OCI-LY7 (cell line): ENCODE measurements at places on chromosomes 11 and 22.

DNA sequence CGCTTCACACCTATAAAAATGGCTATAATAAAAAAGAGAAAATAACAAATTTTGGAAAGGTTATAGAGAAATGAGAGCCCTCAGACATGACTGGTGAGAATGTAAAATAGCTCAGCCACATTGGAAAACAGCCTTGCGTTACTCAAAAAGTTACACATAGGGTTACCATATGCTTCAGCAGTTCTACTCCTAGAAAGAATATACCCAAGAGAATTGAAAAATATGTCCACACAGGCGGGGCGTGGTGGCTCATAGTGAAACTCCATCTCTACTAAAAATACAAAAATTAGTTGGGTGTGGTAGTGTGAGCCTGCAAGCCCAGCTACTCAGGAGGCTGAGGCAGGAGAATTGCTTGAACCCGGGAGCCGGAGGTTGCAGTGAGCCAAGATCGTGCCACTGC is 7.6 kb upstream of the JHY start:
- DNase-seq, result no peak

GRCh38 chr11:75916882-75917281 is 101.9 kb downstream of the UVRAG start:
- no peak for DNase-seq

DNA sequence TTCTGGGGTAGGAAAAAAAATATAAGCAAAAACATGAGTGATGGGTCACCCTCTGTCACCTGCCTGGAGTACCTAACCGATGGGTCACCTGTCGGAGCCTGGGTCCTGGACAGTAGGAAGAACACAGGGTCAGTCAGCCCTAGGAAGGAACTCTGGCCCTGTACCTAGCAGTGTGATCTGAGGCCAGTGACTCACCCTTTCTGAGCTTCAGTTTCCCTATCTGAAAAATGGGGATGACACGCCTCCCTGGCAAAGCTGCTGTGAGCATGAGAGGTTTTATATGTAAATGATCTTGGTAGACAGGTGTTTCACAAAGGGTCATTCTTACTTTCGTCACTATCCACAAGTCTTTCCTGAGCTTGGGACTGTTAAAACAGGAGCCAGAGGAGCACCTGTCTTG is 182.0 kb downstream of the ST3GAL4 start:
- DNase-seq, result no peak

DNA sequence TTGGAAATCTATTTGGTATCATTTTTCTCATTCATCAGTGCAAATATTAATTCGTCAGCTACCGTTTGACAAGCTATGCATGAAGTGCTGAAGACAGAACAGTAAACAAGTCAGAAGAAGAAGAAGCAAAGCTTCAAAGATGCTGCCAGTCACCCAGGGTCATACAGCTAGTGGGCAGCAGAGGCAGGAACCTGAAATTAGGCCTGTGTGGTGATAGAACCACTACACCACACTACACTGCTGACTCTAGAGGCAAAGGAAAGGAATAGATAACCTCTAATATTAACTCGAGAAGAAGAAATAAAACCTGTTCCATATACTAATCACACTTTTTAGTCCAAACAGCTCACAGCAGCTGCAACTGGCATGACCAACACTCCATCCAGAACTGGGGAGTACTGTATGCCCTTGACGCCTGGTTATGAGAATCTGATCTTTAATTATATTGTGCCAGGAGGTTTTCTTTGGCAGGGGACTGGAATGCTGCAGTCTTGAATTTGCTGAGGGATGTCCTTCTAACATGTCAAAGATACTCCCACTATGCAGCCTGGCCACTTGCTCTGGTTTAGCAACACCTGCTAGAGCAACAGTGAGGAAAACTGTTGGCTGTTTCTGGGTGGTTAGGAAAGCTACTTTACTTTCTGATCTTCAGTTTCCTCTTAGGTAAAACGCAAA is 73.0 kb downstream of the PAK1 start:
- DNase-seq, result no peak

DNA sequence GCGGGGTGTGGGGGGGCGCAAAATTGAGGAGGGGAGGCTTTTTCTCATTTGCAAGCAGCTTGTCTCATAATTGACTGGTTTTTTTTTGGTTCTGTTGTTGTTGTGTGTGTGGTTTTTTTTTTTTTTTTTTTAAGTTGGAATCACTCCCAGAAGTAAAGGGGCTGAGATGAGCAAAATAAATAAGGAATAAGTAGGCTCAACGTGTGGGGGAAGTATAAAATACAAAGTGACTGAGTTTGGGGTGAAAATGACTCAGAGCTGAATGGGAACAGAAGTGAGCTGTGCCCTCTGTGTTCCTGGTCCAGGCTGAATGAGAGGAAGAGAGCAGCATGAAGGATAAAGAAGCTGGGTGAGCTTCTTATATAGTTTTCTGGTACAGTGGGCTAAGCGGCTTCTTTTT is 90.0 kb downstream of the GRIK4 start:
- DNase-seq, result no peak

DNA sequence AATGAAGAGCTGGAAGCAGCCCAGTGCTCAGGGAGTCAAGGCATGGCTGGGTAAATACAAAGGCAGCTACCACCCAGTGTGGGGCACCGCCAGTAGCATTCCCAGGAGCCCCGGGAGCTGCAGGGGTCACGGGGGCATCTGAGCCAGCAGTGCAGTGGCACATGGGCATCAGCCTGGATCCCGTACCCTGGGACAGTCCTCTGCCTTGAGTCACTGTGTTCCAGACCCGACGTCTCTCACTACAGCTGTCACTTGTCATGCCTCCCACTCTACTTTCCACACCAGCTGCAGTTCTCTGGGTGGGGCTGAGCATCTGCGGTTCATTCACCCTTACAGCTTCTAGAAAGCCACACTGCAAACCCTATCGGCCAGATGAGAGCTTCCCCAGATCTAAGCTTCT is 29.6 kb downstream of the DHCR7 start:
- DNase-seq, result peak; percentile 78

DNA sequence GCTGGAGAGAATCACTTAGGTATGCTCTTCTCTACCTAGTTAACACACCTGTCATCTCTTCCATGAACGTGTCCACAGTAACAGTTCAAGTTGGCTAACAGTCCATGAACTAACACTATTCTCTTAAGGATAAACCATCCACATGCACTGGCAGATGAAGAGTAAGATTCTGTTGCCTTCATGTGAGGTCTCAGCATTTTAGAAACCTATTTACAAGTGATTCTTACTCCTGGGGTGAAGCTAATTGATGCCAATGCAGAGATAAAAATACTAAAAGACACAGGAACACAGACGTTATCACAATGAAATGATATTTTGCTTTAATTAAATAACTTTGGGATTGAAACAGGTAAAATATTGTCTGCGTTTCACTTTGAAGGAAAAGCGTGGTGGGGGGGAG is 1.3 kb downstream of the LRRC4C start:
- no peak for DNase-seq

DNA sequence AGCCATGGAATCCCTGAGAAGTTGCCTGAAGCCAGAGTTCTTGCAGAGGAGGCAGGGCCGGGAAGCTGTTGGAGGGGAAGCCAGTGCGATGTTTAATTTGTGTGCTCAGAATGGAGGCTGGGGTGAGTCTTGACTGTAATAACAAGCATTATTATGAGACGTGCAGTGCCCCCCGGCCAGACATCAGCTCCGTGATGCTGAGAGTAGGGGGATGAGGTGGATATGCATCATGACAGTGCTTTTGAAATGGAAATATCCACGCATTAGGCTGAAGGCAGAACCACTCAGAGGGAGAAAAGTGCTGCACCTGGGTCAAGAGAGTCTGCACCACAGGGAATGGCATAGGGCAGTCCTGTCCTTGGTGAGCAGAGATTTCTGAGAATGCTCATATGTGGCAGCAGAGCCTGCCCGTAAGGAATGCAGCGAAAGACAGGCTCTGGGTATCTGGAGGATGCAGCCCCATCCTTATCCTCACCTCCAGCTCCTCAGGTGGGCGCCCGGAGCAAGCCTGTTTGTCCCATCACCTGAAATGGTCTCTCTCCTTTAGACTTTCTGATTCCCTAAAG is 37.6 kb upstream of the SEZ6L start:
- no peak for DNase-seq

DNA sequence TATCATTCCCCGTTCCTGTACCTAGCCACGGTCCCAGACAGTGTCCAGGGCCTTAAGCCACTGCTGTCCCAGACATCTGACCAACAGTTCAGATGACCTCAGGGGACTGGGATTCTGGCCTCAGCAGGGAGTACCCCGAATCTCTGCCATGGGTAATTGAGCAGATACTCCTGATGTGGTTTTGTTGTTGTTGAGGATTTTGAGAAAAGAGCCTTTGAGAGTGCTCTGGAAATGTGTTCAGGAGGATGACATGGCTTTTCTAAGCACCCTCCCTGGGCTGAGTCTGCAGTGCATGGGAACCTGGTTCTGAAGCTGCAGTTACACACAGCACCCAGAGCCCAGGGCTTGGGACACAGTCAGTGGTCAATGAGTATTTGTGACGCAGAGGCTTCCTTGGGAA is 30.4 kb downstream of the ADAMTS15 start:
- DNase-seq, result no peak

DNA sequence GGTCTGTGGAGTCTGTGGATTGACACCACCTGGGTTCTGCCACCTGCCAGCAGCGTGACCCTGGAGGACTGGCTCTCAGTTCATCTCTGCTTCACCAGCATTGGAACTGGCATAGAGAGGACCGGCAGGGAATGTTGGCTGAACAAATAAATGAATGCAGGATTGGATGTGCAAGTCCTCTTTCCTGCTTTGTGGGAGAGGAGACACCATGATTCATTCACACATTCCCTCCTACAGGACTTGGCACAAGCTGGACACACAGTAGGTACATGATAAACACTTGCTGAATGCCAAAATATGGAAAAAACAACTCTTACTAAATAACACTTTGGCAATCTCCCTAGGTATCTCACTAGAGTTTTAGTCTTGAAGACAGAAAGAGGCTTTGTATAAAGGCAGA is 116.6 kb upstream of the NARS2 start:
- no peak for DNase-seq

DNA sequence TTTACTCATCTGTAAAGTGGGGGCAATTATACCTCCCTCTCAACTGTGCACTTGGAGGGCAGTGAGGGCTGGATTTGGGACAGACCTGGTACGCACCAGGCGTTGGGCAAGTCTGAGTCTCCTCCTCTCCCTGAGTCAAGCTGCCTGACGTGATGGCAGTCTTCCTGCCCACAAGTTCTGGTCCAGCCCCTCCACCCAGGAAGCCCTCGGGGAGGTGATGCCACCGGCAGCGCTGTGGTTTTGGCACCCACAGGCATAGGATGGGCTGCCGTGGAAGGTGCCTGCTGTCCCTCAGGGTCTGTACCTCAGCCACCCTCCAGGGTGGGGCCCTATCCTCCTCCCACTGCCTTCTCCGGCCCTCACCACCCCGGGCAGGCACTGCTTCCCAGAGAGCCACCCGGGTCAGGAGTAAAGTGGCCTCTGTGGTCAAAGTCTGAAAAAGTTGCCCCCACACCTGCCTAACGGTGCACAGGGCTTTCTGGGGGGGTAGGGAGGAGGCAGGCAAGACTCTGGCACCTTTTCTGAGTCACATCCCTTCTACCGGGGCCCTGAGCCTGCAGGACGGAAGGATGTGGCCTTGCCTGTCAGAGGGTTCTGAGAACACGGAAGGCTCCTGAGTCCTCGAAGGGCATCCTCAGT is 6.5 kb upstream of the APOBEC3H start:
- no peak for DNase-seq

DNA sequence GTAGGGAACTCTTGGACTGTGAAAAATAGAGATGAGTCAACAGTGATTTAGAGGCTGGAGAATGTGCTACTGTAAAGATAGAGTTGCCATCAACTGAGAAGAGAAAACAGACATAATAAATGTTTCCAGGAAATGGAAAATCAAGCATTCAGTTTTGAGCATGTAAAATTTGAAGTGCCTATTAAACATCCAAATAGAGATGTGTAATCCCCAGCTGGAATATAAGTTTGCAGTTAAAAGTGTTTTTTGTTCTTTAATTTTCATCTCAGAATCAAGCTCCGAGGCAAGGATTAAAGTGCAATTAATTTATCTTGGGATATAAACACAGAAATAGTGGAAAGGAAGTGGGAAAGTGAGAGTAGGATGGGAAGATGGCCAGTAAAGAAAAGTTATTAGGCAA is 666.0 kb upstream of the RAG2 start:
- no peak for DNase-seq

DNA sequence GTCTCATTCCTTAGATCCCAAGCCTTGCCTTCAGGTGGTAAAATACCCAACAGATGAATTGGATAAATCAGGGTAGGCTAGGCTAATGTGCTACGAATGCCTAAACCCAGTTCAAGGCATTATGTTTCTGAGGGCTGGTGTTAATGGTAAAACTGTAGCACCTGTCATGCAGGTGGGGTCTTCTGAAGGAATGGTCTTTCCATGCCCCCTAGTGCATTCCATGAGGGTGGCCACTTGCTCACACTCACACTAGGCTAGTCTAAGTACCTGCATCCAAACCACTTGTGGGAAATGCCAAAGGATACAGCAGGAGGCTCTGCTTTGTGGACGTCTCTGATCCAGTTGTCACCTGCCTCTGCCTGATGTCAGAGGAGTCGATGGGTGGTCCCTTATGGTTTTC is 24.2 kb upstream of the UCP3 start:
- DNase-seq, result peak; percentile 31

DNA sequence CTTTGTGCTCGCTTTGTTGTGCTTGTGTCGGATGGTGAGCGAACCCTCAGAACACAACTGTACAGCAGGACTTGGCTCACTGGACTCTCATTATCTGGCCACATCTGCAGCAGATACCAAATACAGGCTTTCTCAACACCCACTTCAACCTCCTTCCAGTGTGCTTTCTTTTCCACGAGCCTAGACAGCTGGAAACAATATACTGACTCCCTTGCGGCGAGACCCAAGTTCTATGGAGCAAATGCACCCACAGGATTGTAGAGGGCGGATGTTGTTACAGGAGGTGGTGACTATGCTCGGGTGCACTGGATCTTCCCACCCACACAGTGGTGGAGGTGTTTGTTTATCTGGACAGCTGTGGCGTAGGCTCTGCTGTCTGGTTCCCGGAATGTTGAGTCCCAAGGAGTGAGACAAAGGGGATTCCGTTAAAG is 204.3 kb downstream of the TENM4 start:
- no peak for DNase-seq

- DNase-seq, result peak; percentile 46
These were observed 532 bp downstream of the BET1L start for GRCh38 chr11:206526-207207.

- DNase-seq, result no peak
These were observed 36.1 kb downstream of the AMBRA1 start for GRCh38 chr11:46557684-46558151.

- no peak for DNase-seq
These were observed 1017.0 kb downstream of the TBC1D22A start for GRCh38 chr22:47779474-47779873.

DNA sequence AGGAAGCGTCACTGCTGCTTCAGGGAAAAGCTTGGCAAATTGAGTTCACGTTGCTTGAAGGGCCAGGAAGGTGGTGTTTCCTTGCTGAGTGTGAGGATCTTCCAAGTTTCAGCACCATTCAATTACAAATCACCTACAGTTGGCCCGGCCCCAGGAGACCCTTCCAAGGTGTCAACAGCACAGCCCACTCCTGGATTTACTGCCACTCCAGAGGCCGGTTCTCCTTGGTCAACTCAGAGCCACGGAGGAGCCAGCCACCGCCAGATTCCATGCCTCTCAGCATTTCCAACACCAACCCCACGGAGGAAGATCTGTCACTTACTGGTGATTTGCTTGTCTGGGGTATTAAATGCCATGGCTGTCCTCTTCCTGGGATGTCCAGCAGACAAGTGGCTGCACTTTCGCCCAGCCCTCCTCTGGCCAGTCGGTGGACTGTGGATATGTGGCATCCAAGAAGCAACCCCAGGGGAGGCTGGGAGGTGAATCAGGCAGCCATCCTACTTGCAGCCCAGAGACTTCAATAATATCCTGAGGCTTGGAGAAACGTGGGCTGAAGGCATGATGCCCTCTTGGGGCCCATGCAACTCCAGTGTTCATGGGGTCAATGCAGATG is 74.1 kb upstream of the SHANK2 start:
- no peak for DNase-seq
